ENCODE measurements at places on chromosomes 1 and 21.

DNA sequence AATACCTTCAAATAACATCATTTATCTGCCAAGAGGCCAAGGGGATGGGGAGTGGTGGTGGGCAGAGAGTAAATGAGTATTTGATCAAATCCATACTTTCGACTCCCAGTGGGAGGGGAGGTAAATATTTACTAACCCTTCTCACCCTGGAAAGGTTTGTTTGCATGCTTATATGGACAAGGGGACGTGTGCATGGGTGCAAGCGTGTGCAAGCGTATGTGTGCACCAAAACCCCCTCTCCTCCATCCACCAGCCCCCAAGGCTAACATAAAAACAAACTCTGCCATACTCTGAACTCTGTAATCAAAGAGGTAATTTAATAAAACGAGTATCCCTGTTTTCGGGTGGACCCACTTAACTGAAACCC is 58.0 kb downstream of the SYF2 start:
- DNase-seq: no peak

GRCh38 chr1:155326631-155327037 is 5.9 kb downstream of the RUSC1 start:
- no peak for DNase-seq

DNA sequence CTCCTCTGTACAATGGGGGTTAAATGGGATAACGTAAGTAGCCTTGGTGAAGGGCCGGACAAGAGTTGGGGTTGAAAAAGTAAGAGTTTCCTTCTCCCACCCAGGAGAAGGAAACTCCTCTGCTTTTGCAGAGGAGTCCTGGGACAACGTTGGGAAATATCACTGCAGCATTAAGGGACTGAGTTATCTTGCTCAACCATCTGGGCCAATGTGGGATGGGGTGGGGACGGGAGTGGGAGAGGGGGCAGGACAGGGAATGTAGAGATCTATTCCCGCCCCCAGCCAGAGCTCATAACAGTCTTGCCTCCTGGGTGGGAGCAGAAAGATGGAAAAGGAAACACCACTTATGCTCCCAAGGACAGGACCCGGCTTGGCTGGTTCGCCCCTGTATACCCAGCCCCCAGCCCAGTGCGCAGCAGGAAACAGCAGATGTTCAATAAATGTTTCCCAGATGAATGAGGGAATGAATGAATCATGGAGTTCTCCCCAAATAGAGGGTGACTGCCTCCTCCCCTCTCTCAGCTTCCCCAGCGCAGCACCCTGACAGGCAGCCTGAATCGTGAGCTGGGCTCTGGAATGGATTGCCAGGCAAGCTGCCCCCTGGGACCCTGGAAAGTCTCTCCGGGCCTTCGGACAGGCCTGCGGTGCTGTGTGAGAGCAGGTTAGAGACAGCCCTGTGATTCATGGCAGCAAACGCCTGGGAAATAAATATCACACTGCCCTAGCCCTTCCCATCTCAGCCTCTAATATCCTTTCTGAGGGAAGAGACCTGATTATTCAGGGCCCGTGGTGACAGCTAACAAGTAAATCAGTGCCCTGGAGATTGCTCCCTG is 24.8 kb downstream of the FBXO2 start:
- no peak for DNase-seq

DNA sequence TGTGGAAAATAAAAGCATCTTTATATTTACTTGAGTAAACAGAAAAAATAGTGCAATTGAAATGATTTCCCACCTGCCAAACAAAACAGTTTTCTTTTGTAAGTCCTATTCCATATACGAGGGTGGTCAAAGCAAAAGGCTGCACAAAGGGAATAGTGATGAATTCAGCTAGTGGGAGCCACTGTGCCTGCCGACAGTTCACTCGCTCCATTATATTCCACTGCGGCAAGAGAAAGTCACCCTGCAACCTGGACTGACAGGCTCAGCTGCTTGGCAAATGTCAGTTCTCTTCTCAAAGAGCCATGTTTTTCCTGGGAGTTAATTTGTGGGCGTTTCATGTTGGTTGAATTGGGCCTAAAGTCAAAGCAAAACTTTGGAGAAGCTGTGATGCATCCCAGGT is 145.4 kb downstream of the LMO4 start:
- DNase-seq: no peak

DNA sequence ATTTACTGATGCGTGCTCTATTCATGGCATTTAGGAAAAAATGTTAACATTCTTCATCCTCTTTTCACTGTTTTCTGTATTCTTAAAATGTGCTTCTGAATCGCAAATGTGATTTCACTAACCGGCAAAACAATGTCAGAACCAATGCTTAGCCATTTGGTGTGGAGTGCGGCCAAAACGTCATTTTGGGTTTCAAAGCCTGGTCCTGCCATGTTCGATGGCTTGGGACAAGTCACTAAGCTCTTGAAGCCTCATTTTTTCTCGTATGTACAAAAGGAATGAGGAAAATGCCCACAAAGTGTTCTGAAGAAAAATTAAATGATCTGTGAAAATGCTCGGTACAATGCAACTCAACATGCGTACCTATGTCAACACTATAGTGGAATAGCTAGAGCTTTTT is 175.3 kb downstream of the APP start:
- DNase-seq: no peak
